ENCODE measurements at places on chromosomes 11 and 22. TPM values are rescaled to one million over a fixed set of nuclear protein-coding genes. Genes with fewer than 3 reads are reported as not detected.

The OR10A2 gene
- not detected for total RNA-seq

The AMPD3 gene
- total RNA-seq = 2.3 TPM

The BACE1 gene
- total RNA-seq = 7.1 TPM

The APOL6 gene
- total RNA-seq = 14.6 TPM

The PTPRCAP gene
- 1.0 TPM for total RNA-seq

The SPTBN2 gene
- 50.4 TPM for total RNA-seq

Measured in dermis blood vessel endothelial cell (primary cell).